Mesenchymal stem cell (in vitro differentiated cells and primary cell): ENCODE measurements at places on chromosomes 3 and 15.

DNA sequence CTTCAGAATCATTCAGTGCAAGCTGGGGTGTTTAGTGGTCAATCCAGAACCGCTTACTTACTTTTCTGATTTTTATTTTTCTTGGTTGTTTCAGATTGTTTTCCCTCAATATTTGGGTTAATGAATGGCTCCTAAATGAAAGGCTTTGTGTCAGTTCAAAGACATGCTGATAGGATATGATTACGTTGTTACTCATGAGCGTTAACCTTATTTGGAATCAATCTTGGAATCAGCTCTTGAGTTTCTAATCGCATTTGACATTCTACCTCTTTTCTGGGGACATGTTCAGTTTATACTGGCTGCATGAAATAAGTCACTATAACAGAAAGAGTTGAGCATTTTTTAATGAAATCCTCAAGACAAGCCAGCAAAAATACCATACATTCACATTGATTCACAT, 50.2 kb downstream of the ATP11B start:
- no peaks in the 10 kb centered on the region for H3K27me3 ChIP-seq
- peaks cover 4% of the 10 kb centered on the region for H3K4me1 ChIP-seq
- H3K4me3 ChIP-seq = no peak overlapping the region
- H3K27ac ChIP-seq = no peak overlapping the region

DNA sequence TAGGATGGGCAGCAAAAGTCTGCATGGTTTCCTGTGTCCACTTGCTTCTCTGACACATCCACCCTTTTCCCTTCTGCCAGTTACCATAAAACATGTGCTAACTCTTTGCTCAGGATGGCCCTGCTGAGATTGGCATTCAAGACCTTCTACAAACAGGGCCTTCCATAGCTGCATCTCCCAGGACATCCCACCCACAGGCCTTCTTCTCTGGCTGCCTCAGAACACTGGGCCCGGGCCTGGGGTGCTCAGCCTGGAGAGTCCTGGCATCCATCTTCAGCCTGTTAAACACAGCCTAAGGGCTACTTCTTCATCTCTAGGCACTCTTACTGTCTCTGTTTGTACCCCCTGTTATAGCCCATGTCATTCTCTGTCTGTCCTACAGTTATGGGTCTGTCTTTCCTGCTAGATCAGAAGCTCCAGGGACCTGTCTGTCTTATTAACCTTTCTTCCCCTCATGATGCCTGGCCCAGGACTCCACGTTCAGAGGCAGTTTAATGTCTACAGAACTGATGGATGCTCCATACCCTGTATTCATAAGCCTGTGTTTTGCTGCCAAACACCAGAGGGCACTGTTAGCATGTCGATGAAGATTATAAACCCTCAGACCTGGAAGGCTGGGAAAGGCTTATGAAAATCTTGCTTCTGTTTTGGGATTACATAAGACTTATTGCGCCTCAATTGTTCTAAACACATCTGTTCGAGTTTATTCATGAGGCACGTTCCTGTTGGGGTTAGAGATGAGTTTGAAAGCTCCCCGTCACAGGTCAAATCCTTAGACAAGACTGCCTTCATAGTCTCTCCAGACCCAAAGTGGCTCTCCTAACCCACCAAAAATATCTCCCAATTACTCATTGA, 16.5 kb downstream of the SEMA3G start:
- peak; percentile 77 for DNase-seq
- H3K27ac ChIP-seq = no peak overlapping the region
- H3K27me3 ChIP-seq = no peaks in the 10 kb centered on the region

- no peak for DNase-seq
- no peaks in the 10 kb centered on the region for H3K36me3 ChIP-seq
- H3K4me1 ChIP-seq = peaks cover 10% of the 10 kb centered on the region
- no peak overlapping the region for H3K4me3 ChIP-seq
- no peaks in the 10 kb centered on the region for H3K27me3 ChIP-seq
Measured at GRCh38 chr3:187957582-187957981, 196.4 kb upstream of the LPP start.

- peak overlapping the region; percentile 85 for H3K4me3 ChIP-seq
- peak; percentile 23 for DNase-seq
- peaks cover 2% of the 10 kb centered on the region for H3K4me1 ChIP-seq
- H3K27ac ChIP-seq = peak overlapping the region; percentile 69
Measured at GRCh38 chr3:29279286-29279685, 1.6 kb upstream of the RBMS3 start.

DNA sequence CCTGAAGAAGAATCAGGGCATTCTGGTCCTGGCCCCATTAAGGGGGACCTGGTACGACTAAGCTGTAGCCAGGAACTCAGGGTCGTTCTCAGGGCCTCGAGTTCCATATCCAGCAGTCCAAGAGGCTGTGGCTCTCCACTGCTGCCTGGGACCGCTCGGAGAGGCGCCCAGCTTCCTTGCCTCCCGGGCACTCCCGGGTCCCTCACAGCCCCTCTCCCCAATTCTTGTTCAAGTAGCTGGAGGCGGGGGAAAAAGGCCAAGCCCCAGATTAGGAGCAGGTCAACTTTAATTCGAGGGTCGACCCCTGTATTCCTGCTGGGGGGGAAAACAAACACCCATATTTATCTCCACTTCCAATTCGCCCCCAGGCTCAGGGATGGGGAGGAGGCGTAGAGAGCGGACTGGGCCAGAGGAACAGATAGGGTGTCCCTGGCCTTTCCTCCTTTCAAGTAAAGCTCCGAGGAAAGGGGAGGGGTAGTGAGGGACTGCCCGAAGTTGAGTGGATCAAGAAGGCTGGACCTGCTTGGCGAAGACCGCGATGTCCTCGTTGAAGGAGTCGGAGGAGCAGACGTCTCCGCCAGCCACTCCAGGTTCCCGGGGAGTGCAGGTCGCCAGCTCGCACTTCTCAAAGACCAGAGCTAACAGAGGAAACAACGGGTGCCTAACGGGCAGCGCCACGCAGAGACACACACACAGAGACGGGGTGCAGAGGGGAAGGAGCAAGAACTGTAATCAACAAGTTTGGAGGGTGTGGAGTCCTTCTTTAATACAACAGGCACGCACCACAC, 4.4 kb downstream of the MEIS2 start:
- peaks cover 6% of the 10 kb centered on the region for H3K4me1 ChIP-seq
- peak overlapping the region; percentile 91 for H3K27ac ChIP-seq
- peak; percentile 58 for DNase-seq
- peak overlapping the region; percentile 95 for H3K4me3 ChIP-seq
- peaks cover 33% of the 10 kb centered on the region for H3K36me3 ChIP-seq

- H3K27me3 ChIP-seq = no peaks in the 10 kb centered on the region
- no peak for DNase-seq
- H3K36me3 ChIP-seq = peaks cover 3% of the 10 kb centered on the region
- no peak overlapping the region for H3K27ac ChIP-seq
Measured at GRCh38 chr3:193842832-193843473, 249.9 kb downstream of the OPA1 start.

GRCh38 chr3:13053420-13053819, 19.8 kb downstream of the IQSEC1 start:
- no peak overlapping the region for H3K4me3 ChIP-seq
- DNase-seq = no peak
- no peak overlapping the region for H3K27ac ChIP-seq
- peaks cover 10% of the 10 kb centered on the region for H3K4me1 ChIP-seq
- H3K27me3 ChIP-seq = peaks cover 11% of the 10 kb centered on the region

GRCh38 chr15:64009798-64010261, 36.5 kb downstream of the DAPK2 start:
- H3K36me3 ChIP-seq = no peaks in the 10 kb centered on the region
- H3K27me3 ChIP-seq = no peaks in the 10 kb centered on the region
- H3K4me1 ChIP-seq = peaks cover 15% of the 10 kb centered on the region

DNA sequence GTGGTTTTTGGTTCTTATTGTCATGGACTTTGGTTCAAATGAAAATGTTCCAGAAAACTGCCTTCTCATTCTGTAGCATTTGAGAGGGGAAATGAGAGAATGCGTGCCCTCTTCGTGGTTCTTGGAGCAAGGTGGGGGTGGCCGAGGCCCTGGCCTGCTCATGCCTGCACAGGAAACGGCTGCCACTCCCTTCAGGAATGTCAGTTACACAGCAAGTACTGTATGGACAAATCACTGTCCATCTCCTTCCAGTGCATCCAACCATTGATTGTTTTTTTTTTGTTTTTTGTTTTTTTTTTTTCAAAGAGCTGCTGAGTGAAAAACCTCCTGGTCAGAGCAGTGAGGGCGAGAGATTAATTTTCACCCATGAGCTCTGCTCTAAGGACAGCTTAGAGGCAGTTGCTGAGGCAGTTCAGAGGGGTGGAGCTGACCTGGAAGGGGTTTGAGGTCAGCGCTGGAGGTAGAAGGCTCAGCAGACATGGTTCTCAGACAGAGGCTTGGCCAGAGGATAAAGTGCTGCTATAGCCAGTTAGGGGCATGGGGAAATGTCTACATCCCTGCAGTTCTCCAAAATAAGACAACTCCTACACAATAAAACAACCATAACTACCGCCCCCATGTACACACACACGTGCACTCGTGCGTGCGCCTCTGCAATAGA, 20.2 kb upstream of the KIF23 start:
- H3K4me1 ChIP-seq = peaks cover 15% of the 10 kb centered on the region
- peaks cover 3% of the 10 kb centered on the region for H3K36me3 ChIP-seq
- no peak overlapping the region for H3K27ac ChIP-seq

DNA sequence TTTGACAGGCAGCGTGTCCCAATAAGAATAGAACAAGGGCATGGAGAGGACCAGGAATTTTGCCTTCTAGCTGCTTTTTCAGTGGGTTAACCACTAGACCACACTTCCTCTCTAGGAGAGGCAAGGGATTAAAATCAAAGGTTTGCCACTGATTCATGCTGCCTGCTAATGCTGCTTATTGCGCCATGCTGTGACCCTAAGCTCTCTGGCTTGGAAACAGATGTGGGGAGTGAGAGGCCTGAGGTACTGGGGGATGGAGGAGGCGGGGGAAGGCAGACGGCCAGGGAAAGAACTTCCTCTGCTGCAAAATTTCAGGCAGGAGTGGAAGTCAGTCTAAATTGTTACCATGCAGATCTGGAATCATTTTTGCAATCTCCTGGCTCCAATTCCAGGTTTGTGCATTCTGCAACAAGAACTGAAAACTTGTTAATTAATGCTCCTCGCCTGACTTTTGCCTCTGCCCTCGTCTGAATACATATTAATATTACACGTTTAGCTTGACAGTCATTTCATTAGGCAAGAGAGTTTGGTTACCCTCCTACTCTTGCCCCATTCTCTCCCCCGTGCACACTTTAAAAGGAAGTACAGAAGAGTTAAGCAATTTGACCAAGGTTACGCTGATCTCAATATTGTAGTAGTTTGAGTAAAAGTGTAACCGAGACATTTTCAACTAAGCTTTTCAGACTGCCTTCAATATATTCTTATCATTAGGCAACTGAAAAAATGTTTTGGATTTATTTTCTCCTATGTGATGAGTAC, 121.7 kb upstream of the SPRED1 start:
- no peak overlapping the region for H3K27ac ChIP-seq
- H3K27me3 ChIP-seq = no peaks in the 10 kb centered on the region
- no peak overlapping the region for H3K4me3 ChIP-seq
- peak; percentile 96 for DNase-seq
- H3K36me3 ChIP-seq = no peaks in the 10 kb centered on the region

- H3K36me3 ChIP-seq = no peaks in the 10 kb centered on the region
- DNase-seq = no peak
- no peaks in the 10 kb centered on the region for H3K4me1 ChIP-seq
- no peak overlapping the region for H3K27ac ChIP-seq
Measured at GRCh38 chr3:59001675-59002074, 48.1 kb downstream of the CFAP20DC start.

GRCh38 chr3:108093616-108094015, 2.8 kb upstream of the CD47 start:
- DNase-seq = no peak
- no peaks in the 10 kb centered on the region for H3K36me3 ChIP-seq
- no peak overlapping the region for H3K4me3 ChIP-seq
- no peak overlapping the region for H3K27ac ChIP-seq
- no peaks in the 10 kb centered on the region for H3K27me3 ChIP-seq

GRCh38 chr3:79161941-79162340, 605.9 kb downstream of the ROBO1 start:
- no peak for DNase-seq
- no peak overlapping the region for H3K4me3 ChIP-seq
- H3K36me3 ChIP-seq = no peaks in the 10 kb centered on the region
- no peak overlapping the region for H3K27ac ChIP-seq
- H3K27me3 ChIP-seq = no peaks in the 10 kb centered on the region

- no peak overlapping the region for H3K4me3 ChIP-seq
- DNase-seq = no peak
- H3K27ac ChIP-seq = no peak overlapping the region
- no peaks in the 10 kb centered on the region for H3K27me3 ChIP-seq
- no peaks in the 10 kb centered on the region for H3K36me3 ChIP-seq
Measured at GRCh38 chr15:28985316-28985645, 99.5 kb downstream of the APBA2 start.

DNA sequence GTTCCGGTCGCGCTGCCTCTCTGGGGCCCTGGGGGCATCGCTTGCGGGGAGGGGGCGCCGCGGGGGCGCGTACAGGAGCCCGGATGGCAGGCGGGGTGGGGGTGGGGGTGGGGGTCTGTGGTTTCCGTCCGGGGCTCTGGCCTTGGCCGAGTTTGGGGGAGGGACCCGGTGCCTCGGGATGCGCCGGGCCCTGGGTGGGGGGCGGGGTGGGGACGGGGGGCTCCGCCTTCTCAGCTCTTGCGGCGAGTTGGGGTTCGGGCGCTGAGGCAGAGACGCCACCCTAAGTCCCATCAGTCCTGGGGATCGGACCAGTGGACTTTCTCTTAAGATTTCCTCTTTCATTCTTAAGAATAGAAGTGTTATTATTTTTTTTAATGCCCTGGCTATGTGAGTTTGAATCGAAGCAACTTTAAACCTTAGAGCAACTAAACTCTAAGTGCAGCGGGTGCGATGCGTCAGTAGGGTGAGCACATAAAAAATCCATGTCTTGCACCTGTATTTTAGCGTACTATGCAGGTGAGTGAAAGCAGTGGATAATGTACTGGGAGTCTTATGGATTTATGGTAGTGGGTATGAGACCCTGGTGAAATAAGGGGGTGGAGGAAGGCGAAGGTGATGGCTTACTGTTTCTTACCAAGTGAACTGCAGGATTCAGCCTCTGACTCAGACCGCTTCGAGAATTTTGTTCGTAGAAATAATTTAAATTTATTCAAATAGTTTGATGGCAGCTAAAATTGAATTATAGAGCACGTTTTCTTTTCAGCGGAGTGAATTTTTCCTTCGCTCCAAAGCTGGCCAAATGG, 762 bp downstream of the CTNNB1 start:
- H3K4me3 ChIP-seq = peak overlapping the region; percentile 91
- peak; percentile 56 for DNase-seq
- H3K4me1 ChIP-seq = peaks cover 5% of the 10 kb centered on the region
- H3K27me3 ChIP-seq = no peaks in the 10 kb centered on the region
- peak overlapping the region; percentile 74 for H3K27ac ChIP-seq
